ENCODE measurements at places on chromosomes 4 and X.

DNA sequence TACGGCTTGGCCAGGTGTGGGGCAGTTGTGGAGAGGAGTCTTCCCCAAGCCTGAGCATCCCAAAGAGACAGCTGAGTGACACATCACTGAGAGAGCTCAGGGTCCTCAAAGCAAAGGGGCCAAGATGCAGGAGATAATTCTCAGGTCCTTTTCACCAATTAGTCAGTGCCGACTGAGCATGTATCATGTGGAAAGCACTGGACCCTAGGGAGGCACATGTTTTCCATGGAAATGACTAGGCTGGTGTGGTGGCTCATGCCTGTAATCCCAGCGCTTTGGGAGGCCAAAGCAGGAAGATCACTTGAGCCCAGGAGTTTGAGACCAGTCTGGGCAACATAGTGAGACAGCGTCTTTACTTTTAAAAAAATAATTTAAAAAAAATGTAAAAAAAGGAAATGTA, 67.3 kb upstream of the PRPS1 start:
- DNase-seq, result no peak

- no peak for DNase-seq
Observed at GRCh38 chrX:132491191-132491590, 2.4 kb upstream of the MBNL3 start.

- no peak for DNase-seq
Observed at GRCh38 chr4:47936336-47936735, 22.0 kb upstream of the NFXL1 start.

GRCh38 chr4:123077330-123077729, 154.9 kb upstream of the NUDT6 start:
- no peak for DNase-seq
